Epithelial cell of proximal tubule (primary cell): ENCODE measurements at places on chromosomes 6 and 20.

DNA sequence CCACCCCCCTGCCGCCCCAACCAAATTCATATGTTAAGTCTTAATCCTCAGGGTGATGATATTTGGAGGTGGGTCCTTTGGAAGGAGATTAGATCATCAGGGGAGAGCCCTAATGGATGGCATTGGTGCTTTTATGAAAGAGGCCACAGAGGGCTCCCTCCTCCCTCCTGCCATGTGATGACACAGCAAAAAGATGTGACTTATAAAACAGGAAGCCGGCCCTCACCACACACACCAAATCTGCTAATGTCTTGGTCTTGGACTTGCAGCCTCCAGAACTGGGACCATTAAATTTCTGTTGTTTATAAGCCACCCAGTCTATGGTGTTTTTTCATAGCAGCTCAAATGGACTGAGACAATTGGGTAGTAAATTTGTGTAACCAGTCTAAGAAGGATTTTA, 176.3 kb downstream of the ADGRG6 start:
- no peak for DNase-seq

- DNase-seq: no peak
Measured at GRCh38 chr6:166959911-166960608, 3.7 kb upstream of the RNASET2 start.

DNA sequence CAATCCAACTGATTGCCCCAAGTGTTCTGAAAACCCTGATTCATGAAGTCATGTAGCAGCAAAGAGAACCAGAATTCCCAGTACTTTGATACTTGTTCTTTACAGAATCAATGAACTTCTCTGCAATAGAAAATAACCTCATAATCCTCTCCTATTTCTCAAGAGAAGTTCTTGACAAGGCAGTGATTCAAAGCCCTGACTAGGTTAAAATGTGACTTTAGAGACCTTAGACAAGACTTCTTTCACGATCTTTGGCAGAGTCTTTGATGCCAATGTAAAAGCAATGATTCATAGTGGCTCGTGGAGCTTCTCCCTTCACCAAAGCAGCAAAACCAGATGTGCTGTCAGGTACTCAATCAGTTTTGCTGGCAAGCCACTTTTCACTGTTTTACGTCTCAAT, 95.2 kb downstream of the CDK19 start:
- DNase-seq: no peak

GRCh38 chr20:18665135-18665534, 77.3 kb downstream of the DTD1 start:
- DNase-seq: no peak

GRCh38 chr6:36594816-36595643, 868 bp downstream of the SRSF3 start:
- DNase-seq: no peak

DNA sequence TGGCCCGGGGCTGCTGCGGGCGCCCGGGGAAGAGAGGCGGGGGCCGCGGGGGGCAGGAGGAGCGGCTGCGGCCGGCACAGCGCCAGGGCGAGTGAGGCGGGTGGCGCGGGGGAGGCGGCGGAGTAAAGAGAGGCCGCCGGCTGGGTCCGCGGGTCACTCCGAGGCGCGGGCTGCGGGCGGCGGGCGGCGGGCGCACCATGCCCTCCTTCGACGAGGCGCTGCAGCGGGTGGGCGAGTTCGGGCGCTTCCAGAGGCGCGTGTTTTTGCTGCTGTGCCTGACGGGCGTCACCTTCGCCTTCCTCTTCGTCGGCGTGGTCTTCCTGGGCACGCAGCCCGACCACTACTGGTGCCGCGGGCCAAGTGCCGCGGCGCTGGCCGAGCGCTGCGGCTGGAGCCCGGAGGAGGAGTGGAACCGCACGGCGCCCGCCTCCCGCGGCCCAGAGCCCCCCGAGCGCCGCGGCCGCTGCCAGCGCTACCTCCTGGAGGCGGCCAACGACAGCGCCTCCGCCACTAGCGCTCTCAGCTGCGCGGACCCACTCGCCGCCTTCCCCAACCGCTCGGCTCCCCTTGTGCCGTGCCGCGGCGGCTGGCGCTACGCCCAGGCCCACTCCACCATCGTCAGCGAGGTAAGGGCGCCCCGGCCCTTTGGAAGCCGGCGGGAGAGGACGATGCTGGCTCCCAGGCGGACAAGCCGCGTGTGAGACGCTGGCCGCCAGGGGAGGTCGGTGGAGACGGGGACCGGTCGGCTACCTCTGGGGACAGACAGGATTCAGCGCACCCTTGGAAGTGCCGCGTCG, at the start of gene SLC22A3:
TSS of gene SLC22A3 (plus strand) at position 156 of the 797 bp plus-strand sequence. CDS start at position 198, 42 bp downstream.
- no peak for DNase-seq

- peak; percentile 37 for DNase-seq
Measured at GRCh38 chr6:40160826-40161225, 226.6 kb upstream of the MOCS1 start.

GRCh38 chr20:40522405-40522804, 166.6 kb downstream of the MAFB start:
- no peak for DNase-seq

DNA sequence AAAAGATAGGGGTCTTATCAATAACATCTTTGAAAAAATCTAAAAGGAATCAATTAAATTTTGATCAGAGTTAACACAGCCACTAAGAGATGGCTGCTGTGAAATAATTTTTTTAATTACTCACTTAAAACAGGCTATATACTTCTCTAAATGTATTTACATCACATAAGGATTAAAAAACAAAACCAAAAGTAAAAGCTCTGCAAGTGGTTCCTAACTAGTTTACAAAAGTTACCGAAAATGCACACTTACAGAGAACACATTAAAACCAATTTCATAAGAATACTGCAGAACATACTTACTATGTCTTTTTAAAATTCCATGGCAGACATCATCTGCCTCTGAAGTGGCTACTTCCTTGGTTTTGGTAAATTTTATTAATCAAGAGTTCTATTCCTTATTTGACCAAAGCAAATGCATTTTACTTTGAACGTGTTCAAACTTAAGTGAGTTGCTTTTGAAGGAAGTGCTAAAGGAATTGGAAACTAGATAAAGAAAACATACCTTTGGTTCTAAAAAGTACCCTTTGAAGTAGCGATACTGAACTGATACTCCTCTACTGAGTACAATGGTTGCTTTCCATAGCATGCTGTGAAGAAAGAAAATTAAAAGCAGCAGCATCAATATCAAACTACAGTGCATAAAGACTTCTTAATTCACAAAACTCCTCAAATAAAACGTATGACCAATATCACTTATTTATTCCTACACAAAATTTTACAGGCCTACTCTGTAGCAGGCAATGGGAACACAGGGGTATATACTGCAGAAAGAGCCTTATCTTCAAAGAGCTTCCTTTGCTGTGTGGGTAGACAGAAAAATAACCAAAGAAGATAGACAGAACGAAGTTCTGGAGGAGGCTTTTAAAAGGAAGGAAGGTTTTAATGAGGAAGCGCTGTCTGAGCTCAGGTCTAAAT, 157.1 kb upstream of the SHLD1 start:
- DNase-seq: no peak

- DNase-seq: no peak
Measured at GRCh38 chr6:151506761-151507160, 12.9 kb downstream of the CCDC170 start.

- no peak for DNase-seq
Measured at GRCh38 chr6:71364889-71365542, 76.4 kb downstream of the OGFRL1 start.
